HTR-8/SVneo (cell line): ENCODE measurements at places on chromosomes 6 and 20.
A peak's percentile ranks its signal among the peaks of the same experiment; 100 is the strongest.

DNA sequence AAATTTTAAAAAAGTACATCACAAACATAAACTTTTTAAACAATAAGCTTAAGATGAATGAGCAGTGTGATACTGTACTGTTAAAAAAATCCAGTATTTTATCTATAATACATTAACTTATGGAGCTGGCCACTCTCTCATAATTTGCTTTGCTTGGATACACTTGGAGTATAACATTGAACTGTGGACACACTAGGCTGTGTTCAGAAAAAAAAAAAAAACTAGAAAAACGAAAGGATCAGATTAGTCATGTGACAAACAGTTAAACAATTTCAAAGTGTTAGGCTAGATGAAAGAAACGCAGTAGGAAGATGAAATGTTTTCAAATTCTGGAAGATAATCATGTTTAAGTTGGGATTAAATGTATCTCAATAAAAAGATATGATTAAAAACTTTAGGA, 220.0 kb downstream of the GRIK2 start:
- DNase-seq: no peak

GRCh38 chr20:64240243-64241015, 15.1 kb upstream of the PCMTD2 start:
- DNase-seq: no peak

GRCh38 chr6:31776485-31776988, 591 bp downstream of the VWA7 start:
- DNase-seq: no peak

- peak; percentile 97 for DNase-seq
These were observed 510.2 kb upstream of the SULF2 start for GRCh38 chr20:48295445-48295903.

DNA sequence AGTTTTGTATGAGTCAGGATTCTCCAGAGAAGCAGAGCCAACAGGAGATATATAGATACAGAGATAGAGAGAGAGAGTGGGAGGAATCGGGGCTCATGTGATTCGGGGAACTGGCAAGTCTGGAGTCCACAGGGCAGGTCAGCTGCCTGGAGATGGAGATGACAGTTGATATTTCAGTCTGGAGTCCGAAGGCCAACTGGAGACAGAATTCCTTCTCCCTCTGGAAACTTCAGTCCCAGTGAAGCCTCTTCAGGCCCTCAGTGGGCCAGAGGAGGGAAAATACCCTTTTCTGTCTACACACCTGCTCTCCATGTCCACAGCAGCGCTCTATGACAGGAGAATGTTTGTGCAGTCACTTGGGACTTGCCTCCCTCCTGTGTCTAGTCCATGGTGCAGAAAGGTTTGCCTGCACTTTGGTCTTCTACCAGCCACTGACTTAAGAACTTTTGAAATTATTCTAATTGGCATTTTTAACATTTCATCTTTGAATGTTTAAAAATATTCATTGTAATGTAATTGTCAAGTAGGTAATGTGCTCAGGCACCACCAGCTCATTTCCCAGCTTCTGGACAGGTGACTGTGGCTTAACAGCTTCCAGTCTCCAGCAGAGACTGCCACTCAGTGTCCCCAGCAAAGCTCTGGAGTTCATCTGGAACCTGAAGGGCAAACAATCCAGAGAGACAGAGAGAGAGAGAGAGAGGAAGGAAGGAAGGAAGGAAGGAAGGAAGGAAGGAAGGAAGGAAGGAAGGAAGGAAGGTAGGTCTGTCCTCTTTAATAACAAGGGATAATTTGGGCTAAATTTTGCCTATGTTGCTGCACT, 43.8 kb upstream of the AFDN start:
- no peak for DNase-seq

DNA sequence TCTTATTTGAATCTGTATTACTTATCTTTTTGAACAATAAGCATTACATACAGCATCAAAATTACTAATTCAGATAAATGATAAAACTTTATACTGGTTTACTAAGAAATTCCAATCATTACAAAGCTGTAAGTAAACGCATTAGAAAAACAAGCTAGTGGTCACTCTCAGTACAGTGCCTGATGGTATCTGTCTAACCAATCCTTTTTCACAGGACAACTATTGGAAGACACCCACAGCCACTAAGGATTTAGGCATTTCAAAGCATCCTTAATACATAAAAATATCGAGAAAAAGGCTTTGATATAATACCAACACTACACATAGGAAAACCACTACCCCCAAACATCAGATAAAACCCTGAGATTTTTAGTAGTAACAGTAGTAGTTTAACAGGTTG, 2.6 kb downstream of the CD164 start:
- no peak for DNase-seq

- DNase-seq: no peak
These were observed 571 bp upstream of the PRPF6 start for GRCh38 chr20:63980317-63980805.

- DNase-seq: no peak
These were observed 54.7 kb upstream of the CDKAL1 start for GRCh38 chr6:20479526-20479925.

DNA sequence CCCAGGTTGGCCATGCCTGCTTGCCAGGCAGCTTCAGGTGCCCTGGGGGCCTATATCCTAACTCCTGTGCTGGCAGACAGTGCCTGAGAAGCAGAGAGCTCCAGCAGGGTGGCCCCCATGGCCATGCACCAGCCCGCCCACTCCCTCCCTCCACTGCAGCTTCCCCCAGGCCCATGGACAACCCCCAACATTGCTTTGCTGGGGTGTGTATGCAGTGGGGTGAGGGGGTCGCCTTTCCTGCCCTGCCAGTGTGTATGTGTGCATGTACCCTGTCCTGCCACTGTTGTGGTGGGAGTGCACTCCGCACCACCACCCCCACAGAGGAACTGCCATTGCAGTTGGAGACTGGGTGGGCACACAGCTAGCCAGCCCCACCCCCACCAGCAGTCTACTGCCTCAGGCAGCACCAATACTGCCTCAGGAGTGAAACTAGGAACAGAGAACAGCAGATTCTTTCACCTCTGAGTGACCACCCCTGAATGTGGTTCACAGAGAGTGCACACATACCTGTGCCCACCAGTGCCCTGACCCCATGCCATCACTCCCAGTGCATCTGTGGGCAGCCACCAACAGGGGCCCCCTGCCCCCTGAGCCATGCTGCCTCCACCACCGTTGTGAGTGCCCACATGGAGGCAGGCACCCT, 151.1 kb downstream of the LRRC1 start:
- DNase-seq: no peak

- no peak for DNase-seq
These were observed 450.9 kb downstream of the GJA1 start for GRCh38 chr6:121886223-121886830.

DNA sequence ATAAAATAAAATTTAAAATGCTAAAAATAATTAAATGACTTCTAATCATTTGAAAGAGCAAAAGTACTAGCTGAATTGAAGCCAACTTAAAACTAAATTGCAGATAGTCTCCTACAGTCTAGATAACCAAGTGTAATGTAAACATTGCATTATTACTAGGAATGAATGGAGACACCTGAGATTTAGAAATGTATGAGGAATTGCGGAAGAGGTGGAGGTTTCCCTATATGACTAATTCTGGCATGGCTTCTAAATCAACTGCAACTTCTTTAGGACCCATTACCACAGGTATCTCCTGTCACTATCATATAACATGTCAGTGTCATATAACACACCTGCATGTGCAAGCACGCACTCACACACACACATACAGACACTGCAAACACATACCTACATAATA, 13.2 kb upstream of the GPR6 start:
- DNase-seq: no peak

GRCh38 chr20:15889514-15890256, 683.6 kb downstream of the KIF16B start:
- no peak for DNase-seq

GRCh38 chr6:160202411-160202810, 56.2 kb downstream of the SLC22A2 start:
- no peak for DNase-seq

DNA sequence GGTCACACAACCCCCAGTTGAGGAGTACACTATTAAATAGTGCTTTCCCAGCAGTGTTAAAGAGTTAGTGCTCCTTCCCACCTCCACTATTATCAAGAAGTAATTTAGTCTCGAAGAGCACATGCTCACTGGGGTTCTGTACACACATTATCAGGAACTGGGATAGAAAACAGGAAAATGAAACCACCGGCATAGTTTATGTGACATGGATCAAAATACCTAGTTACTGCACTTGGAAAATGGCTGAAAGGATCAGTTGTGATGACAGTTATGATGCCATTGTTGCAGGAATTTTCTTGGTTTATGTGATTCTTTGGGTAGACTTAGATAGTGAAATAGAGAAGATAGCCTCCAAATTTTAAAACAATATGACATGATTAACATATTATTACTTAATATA, 152.9 kb downstream of the AKAP7 start:
- DNase-seq: no peak

DNA sequence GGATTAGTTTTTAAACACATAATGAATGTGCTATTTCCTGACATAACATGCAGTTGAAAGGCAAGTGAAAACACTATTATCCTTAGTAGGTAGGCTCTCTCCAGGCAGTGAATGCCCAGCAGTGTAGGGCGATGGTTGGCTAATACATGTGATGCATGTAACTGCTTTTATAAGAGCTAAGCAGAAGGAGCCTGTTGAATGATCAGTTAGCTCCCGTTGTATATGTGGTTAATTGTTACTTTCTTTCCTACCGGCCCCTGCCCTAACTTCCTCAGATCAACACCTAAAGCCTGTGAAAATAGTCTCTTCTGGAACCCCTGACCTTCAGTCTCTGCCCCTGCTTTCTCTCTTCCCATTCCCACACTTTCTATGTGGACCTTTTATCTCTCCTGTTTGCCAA, 10.5 kb downstream of the SOX4 start:
- DNase-seq: no peak

- DNase-seq: no peak
These were observed 154.8 kb downstream of the PTPRK start for GRCh38 chr6:128365520-128366160.

GRCh38 chr6:87407561-87407900, 241 bp upstream of the CFAP206 start:
- no peak for DNase-seq

GRCh38 chr6:88380618-88381288, 214.6 kb upstream of the CNR1 start:
- no peak for DNase-seq

DNA sequence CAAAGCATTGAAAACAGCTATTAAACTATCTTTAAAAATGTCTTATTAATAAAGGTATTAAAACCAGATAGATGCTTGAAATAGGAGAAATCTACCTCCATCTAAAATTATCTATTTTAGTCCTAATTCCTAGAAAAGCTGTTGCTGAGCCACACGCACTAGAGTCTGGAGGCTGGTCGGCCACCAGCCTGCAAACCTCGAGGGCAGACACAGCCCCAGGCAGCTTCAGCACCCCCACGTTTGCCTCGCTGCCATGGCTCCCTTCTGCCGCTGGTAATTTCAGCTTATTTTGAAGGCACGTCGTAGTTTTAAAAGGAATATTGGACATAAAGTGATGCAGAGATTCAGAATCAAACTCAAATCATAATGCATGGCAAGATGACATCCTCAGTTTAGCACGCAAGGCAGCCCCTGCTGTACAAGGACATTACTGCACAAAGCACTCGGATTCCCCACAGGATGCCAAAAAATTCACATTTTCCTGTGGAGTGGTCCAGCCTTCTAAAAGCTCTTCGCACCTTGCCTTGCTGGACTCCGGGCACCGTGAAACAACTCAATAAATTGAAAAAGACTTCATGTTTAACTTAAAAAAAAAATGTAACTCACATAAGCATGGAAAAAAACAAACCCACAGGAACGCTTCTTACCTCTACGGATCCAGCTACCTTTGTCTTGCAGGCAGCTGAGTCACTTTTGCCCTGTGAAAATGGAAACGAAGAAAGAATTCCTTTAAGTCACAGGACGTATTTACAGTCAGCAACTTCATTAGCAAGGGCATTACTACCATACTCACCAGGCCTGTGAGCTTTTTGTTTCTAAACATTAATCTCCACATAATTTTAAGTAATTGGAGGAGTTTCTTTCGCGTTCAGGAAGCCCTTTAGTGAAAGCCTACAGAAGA, 143.4 kb upstream of the RPS6KA2 start:
- no peak for DNase-seq

- no peak for DNase-seq
These were observed 6.0 kb downstream of the DDX43 start for GRCh38 chr6:73400656-73401055.
